ENCODE measurements at places on chromosomes 2 and 18.

DNA sequence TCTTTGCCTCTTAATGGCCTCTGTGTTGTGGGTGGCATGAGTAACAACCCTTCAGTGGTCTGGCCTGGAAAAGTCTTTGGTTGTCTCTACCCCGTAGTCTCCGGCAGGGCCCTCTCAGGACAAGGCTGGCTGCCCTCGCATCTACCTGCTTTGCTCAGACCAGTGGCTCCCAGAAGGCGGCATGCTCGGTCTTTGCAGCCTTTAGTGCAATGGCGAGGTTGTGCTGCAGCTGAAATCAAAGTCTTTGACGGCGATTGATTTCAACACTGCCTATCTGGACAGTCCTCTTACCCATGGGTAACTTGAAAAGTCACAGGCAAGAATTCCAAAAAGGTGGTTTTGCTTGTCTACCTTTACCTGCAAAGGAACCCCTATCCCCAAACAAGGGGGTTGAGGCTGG lies 95.9 kb downstream of the ALPK2 start:
- H3K4me3 ChIP-seq = no peak overlapping the region
- no peaks in the 10 kb centered on the region for H3K27me3 ChIP-seq
- no peak overlapping the region for H3K27ac ChIP-seq
- no peaks in the 10 kb centered on the region for H3K36me3 ChIP-seq
- no peak for DNase-seq
- H3K4me1 ChIP-seq = no peaks in the 10 kb centered on the region

GRCh38 chr2:114442510-114442909 lies at the start of gene DPP10:
TSS of gene DPP10 (plus strand) at chr2:114442641.
- H3K36me3 ChIP-seq = no peaks in the 10 kb centered on the region
- H3K27me3 ChIP-seq = no peaks in the 10 kb centered on the region
- no peak within 1 kb of the TSS for H3K4me3 ChIP-seq
- H3K4me1 ChIP-seq = no peaks in the 10 kb centered on the region
- no peak for DNase-seq

GRCh38 chr2:177393203-177393755 lies 706 bp downstream of the AGPS start:
- H3K4me3 ChIP-seq = peak overlapping the region; percentile 76
- H3K27me3 ChIP-seq = no peaks in the 10 kb centered on the region
- H3K27ac ChIP-seq = peak overlapping the region; percentile 56
- H3K36me3 ChIP-seq = no peaks in the 10 kb centered on the region
- peaks cover 6% of the 10 kb centered on the region for H3K4me1 ChIP-seq
- no peak for DNase-seq

DNA sequence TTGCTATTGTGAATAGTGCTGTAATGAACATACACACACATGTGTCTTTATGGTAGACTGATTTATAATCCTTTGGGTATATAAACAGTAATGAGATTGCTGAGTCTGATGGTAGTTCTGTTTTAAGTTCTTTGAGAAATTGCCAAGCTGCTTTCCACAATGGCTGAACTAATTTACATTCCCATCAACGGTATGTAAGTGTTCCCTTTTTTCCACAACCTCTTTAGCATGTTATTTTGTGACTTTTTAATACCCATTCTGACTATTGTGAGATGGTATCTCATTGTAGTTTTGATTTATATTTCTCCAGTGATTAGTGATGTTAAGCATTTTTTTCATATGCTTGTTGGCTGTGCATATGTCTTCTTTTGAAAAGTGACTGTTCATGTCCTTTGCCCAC lies 86.7 kb downstream of the TTC27 start:
- no peak for DNase-seq
- no peaks in the 10 kb centered on the region for H3K36me3 ChIP-seq
- H3K27me3 ChIP-seq = no peaks in the 10 kb centered on the region
- peaks cover 8% of the 10 kb centered on the region for H3K4me1 ChIP-seq

DNA sequence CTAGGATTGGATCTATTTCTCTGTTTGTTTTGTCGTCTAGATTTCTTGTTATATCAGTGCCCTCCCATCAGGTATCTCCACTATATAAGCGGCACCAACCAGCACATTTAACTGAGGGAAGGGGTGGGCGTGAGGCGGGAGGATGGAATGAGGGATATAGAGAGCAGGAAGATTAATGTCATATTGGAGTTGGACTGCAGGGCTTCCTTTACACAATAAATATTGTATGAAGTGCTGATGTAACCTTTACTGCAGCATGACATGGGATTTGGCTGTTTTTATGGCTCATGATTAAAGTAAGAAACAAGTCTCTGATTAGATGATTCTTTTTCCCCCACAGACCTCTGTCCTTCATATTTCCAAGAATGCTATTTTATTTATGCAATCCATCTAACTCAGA lies 54.8 kb downstream of the TMEM200C start:
- no peak overlapping the region for H3K4me3 ChIP-seq
- H3K27ac ChIP-seq = no peak overlapping the region
- no peaks in the 10 kb centered on the region for H3K4me1 ChIP-seq
- DNase-seq = no peak

DNA sequence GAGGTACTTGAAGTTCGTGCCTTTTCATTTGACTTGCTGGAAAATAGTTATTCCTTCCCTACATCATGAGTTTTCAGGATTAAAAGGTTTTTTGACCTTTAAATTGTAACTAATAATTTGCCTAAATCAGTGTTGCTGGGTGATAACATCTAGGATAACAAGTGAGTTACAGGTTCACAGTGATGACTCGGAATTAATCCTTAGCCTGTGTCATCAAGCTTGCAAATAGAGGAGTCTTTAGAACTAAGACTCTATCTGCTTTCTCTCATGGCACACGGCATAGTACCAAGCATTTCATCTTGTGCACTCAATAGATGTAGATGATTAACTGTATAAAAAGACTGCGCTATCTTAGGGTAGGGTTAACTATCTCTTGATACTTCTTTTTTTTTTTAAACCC lies 79.5 kb downstream of the CAMKMT start:
- no peaks in the 10 kb centered on the region for H3K4me1 ChIP-seq
- no peaks in the 10 kb centered on the region for H3K36me3 ChIP-seq
- H3K27me3 ChIP-seq = no peaks in the 10 kb centered on the region
- H3K4me3 ChIP-seq = no peak overlapping the region
- H3K27ac ChIP-seq = no peak overlapping the region

DNA sequence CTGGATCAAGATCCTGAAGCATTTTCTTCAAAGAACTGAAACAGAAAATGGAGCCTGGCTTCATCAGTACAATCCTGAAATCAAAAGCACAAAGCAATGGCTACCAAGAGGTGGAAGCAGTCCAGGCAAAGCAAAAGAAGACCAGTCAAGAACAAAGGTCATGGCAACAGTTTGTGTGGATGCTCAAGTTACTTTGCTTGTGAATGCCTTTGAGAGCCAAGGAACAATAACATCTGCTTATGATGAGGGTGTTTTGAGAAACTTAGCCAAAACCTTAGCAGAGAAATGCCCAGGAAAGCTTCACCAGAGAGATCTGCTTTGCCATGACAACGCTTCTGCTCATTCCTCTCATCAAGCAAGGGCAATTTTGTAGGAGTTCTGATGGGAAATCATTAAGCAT lies 723.1 kb downstream of the TMEM182 start:
- H3K36me3 ChIP-seq = no peaks in the 10 kb centered on the region
- no peak overlapping the region for H3K4me3 ChIP-seq
- no peak for DNase-seq

GRCh38 chr18:77668219-77668618 lies 418.6 kb downstream of the GALR1 start:
- no peak overlapping the region for H3K27ac ChIP-seq
- H3K4me3 ChIP-seq = no peak overlapping the region
- H3K36me3 ChIP-seq = no peaks in the 10 kb centered on the region

DNA sequence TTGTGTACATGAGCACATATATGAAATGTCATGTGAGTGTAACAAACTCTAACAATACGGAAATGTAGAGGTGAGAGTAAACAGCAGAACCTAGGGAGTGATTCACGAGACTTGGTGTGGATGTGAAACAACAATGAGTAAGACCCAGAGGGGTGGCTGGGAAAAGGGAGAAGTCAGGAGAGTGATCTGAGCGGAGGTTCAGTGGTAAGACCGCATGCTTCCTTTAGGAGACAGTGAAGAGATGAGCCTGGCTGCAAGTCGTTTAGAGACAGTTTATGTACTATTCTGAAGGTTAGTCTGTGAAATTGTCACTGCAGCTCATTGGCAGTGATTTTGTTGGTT lies 150.6 kb downstream of the PRPF40A start:
- H3K27me3 ChIP-seq = no peaks in the 10 kb centered on the region
- no peaks in the 10 kb centered on the region for H3K4me1 ChIP-seq
- no peaks in the 10 kb centered on the region for H3K36me3 ChIP-seq
- no peak overlapping the region for H3K27ac ChIP-seq
- no peak for DNase-seq

DNA sequence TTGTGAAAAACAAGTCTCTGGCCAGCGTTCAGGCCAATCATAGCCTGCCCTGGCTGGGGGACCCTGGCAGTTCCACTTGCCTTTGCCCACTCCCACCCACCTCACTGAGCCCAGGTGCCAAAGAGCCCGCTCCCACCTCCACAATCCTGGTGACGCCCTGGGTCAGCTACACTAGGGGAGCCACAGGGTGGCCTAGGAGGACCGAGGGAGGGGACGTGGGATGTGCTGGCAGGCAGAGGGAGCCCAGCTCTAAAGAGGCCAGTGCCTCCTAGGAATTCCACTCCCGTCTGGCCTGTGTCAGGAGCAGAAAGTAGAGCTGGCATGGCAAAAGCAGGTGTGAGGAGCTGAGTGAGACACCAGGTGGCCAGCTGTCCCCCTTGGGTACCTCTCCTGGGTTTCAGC lies 49.3 kb downstream of the TNS1 start:
- no peak overlapping the region for H3K4me3 ChIP-seq
- no peaks in the 10 kb centered on the region for H3K36me3 ChIP-seq
- no peaks in the 10 kb centered on the region for H3K27me3 ChIP-seq
- DNase-seq = no peak
- H3K4me1 ChIP-seq = peaks cover 80% of the 10 kb centered on the region
- peak overlapping the region; percentile 94 for H3K27ac ChIP-seq

- H3K27me3 ChIP-seq = no peaks in the 10 kb centered on the region
- H3K36me3 ChIP-seq = no peaks in the 10 kb centered on the region
- DNase-seq = no peak
- no peak overlapping the region for H3K27ac ChIP-seq
- no peak overlapping the region for H3K4me3 ChIP-seq
Observed at GRCh38 chr2:138182937-138183312, 218.7 kb downstream of the HNMT start.

- no peak overlapping the region for H3K27ac ChIP-seq
- H3K4me1 ChIP-seq = no peaks in the 10 kb centered on the region
- no peak overlapping the region for H3K4me3 ChIP-seq
- H3K27me3 ChIP-seq = no peaks in the 10 kb centered on the region
Observed at GRCh38 chr2:140528982-140529381, 1601.8 kb downstream of the LRP1B start.

- H3K27ac ChIP-seq = no peak overlapping the region
- no peak for DNase-seq
- peaks cover 29% of the 10 kb centered on the region for H3K4me1 ChIP-seq
- no peaks in the 10 kb centered on the region for H3K27me3 ChIP-seq
Observed at GRCh38 chr2:191382801-191383200, 137.6 kb downstream of the MYO1B start.

DNA sequence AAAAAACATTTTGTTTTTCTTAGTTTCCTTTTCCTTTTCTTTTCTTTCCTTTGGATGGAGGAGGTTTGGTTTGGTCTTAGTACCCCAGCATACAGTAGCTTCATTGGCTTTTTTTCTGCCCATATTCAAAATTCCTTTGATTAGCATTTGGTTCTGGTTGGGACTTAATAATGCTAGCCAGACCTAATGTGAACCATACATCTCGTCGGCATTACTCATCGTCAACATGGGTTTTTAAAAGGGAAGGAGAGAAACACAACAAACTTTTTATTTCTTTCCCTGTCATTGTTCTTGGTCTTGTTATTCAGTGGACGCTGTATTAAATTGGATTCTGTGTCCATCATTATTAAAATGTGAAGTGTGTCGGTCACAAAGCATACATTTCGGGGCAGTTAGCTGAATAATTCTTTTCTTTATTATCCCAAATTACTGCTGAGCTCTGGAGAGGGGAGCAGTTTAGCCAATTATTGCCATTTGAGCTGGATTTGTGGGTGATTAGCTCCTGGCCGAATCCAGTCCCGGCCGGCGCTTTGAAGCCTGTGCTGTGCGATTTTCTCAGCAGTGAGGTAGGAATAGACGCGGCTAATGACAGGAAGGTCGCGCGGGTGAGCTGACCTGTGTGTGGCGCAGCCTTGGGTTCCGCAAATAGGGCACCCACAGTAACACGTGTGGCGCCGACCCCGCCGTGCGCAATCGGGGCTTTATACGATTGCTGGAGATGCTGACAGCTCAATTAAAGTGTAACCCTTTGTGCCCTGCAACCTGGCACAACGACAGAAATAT lies 303.3 kb downstream of the GBX2 start:
- H3K27ac ChIP-seq = no peak overlapping the region
- H3K4me3 ChIP-seq = no peak overlapping the region
- DNase-seq = no peak
- no peaks in the 10 kb centered on the region for H3K36me3 ChIP-seq
- no peaks in the 10 kb centered on the region for H3K4me1 ChIP-seq

DNA sequence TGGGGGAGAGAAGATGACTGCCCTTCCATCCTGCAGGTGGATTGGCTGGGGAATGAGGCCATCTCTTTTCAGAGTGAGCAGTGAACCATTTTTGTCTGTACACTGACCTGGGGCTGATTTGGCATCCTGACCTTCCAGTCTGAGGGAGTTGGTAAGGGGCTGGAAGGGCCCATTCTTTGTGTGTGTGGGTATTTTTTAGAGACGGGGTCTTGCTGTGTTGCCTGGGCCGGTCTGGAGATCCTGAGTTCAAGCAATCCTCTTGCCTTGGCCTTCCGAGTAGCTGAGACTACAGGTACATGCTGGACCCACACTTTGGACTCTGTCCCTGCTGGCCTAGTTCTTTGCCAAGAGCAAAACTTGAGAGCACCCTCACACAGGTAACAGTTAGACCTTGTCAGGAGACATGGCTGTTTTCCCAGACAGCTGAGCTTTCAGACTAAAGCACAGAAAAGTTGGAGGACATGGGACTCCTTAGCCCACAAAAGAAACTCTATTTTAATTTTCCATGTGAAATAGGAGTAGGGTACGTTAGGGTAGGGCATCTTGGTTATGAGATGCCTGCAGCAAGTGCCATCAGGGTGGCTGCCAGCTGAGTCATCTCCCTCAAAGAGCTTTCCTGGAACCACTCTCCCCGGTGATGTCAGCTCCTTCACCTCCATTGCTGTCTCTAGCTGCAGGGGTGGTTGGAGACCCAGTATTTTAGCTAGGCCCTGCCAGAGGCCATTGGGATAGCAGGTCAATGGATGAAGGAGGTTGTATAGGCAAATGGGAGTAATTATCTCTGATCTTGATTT lies 60.7 kb downstream of the DGKD start:
- peak overlapping the region; percentile 86 for H3K27ac ChIP-seq
- H3K36me3 ChIP-seq = no peaks in the 10 kb centered on the region
- no peaks in the 10 kb centered on the region for H3K27me3 ChIP-seq
- H3K4me1 ChIP-seq = peaks cover 32% of the 10 kb centered on the region
- DNase-seq = no peak

GRCh38 chr2:83365476-83365875 lies 1093.6 kb downstream of the SUCLG1 start:
- H3K4me1 ChIP-seq = no peaks in the 10 kb centered on the region
- H3K27ac ChIP-seq = no peak overlapping the region
- no peak for DNase-seq
- H3K27me3 ChIP-seq = no peaks in the 10 kb centered on the region
- H3K4me3 ChIP-seq = no peak overlapping the region
- no peaks in the 10 kb centered on the region for H3K36me3 ChIP-seq
